ENCODE measurements at places on chromosomes 2 and 18. TPM values are rescaled to one million over a fixed set of nuclear protein-coding genes. Genes with fewer than 3 reads are reported as not detected.
A peak's percentile ranks its signal among the peaks of the same experiment; 100 is the strongest.

SCN9A gene
- total RNA-seq = 9.0 TPM

DNAJC27 gene
- total RNA-seq = 11.0 TPM

PRSS56 gene
- not detected for total RNA-seq

ZNF804A gene
- total RNA-seq = 0.14 TPM

NDUFV2 gene
- total RNA-seq = 163 TPM

ANO7 gene
- total RNA-seq = 106 TPM

POTEF gene
- total RNA-seq = not detected

PAX8 gene
- 6.2 TPM for total RNA-seq

SCN3A gene
- total RNA-seq = 1.1 TPM

TDRD15 gene
- not detected for total RNA-seq

ZAP70 gene
- total RNA-seq = 5.4 TPM

NT5C1B gene
- not detected for total RNA-seq

C2orf81 gene
- total RNA-seq = 0.53 TPM

GRCh38 chr2:95007031-95007609, 18.4 kb upstream of the MAL start:
- DNase-seq = no peak

DNA sequence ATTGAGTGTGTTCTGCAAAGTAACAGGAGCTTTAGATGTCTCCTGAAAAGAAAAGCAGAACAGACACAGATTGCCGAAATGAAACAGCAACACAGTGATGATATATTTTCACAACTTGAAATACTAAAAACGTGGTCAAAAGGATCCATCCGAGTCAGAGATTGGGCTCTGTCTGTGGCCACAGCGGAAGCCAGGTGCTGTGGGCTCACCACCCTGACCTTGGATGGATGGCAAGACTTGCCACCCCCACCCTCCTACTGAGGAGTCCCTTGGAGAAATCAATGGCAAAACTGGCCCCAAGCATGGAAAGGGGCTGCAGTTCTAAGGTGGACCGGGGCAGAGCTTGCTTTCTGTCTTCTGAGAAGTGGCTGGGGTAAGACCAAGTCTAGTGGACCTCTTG, 31.4 kb upstream of the ACKR3 start:
- no peak for DNase-seq

DNA sequence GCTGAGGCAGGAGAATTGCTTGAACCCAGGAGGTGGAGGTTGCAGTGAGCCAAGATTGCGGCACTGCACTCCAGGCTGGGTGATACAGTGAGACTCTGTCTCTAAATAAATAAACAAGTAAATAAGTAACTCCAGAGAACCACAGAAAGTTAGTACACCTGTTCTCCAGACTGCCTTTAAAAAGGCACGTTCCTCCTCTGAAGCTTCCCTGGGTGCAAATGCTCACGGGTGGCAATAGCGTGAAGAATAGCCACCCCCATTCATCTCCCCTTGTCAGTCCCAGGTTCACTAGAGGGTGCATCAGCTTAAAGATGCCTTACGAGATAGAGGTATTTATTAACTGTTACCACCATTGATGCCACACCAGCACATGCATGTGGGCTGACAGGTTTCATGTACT, 64.3 kb upstream of the RTN4 start:
- no peak for DNase-seq

GRCh38 chr2:219803294-219803693, 175.9 kb downstream of the SLC4A3 start:
- no peak for DNase-seq

GRCh38 chr2:135557530-135557929, 26.2 kb downstream of the R3HDM1 start:
- DNase-seq = no peak

DNA sequence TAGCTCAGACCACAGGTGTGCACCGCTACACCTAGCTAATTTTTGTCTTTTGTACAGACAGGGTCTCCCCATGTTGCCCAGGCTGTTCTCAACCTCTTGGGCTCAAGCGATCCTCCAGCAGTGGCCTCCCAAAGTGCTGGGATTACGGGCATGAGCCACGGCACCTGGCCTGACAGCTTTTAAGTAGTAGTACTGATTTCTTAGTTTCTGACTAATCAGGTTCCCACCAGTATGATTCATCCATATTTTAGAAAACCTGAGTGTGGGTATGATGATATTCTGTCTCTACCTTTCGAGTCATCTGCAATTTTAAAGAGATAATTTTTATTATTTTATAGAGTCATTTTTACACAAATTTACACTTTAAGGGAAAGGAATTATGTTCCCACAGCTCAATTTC, 46.4 kb upstream of the GULP1 start:
- DNase-seq = no peak

- DNase-seq = no peak
These were observed 23.6 kb downstream of the ASAP2 start for GRCh38 chr2:9230051-9230802.

DNA sequence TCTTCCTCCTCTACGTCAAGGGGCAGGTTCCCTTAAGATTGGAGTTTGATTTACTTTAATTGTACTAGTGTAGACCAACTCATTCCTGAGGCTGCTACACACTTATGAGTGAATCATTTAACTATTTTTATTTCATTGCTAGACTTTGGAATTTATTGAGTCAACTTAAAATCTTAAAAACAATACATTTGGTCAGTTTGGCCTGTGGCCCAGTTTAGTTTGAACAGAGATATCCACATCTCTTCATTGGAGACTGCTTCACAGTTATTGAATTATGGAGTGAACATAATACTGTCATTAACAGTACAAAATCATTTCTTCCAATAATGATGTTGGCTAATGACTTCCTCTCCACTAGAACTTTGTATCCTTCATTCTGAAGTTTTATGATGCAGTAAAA, 34.5 kb upstream of the STPG4 start:
- DNase-seq = no peak

DNA sequence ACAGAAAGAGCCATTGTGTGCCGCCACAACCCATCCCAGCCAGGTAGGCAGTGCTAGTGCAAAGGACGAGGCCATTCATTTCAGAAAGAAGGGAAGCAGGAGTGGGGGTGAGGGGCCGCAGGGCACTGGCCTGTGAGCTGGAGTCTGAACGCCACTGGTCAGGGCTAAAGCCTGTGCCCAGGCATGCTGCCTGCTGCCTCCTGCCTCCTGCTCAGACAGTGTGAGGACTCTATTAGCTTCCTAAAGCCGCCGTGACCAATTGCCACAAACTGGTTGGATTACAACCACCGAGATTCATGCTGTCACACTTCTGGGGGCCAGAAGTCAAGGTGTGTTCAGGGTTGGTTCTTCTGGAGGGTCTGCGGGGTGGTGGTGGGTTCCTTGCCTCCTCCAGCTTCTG, 21.2 kb downstream of the ACKR3 start:
- no peak for DNase-seq

DNA sequence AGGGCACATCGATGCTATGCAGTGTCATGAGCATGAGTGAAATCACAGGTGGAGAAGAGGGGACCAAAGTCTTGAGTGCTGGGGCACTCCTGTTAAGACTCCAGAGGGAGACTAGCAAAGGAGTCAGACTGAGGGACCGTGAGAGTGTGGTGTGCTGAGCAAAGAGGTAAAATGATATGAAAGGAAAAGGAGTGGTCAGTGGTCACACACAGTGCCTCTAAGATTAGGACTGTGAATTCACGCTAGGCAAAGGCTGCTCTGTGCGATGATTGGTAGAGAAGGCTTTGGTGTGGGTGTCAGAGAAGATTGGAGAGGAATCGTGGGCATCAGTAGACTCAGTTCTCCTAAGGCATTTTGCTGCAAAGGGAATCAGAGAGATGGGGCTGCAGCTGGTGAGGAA, 12.8 kb downstream of the SOCS6 start:
- DNase-seq = no peak

DNA sequence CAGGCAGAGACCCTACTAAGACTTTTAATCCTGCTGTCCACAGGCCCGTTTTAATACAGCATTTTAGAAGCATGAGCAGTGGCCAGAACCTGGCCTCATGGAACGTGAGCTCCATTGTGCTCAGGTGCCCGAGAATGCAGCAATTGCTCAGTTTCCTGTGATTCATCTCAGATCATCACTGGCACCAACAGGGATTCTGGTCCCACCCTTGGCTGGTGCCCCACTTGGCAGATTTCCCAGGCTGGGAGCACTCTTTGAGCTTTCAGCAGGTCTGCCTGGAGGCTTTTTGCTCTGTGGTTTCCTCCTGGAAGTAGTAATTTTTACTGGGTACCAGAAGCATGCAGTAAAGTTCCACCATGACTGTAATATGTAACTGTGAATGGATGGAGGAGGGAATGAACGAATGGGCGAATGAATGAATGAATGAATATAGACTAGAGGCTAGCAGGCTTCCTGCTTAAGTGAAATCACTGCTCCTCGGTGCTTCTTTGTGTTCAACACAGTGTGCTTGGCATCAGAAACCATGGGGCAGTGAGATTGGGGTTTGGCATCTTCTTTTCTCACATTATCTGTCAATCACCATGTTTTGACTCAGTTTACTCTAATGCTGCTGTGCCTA, 312.9 kb downstream of the PRKCE start:
- DNase-seq = peak; percentile 93

GRCh38 chr18:79983253-79983652, 5.1 kb downstream of the TXNL4A start:
- DNase-seq = no peak

DNA sequence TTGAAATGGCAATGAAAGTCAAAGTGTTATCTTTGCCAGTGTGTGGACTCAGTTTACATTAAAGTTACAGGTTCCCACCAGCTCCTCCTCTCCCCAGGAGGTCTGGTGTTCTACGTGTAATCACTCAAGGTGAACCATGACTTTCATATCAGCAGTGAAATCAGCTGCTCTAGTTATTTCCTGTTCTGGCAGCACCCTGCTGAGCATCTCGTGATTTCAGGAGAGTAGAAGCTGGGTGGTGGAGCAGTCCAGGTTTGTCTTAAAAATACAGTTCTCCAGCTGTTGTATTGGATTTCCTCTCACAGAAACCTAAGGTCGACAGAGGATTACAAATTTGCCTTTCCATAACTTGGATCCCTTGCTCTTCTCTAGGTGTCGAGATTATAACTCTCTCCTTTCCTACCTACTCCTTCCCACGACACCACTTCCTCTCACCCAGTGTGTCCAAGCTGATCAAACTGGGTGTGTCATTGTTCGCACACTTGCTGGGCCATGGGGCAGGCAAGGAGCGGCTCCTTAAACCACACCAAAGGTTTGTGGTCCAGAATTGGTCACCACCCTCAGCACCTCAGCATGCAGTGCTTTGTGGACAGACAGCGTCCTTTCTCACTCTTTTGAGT, 13.0 kb upstream of the ARHGAP25 start:
- no peak for DNase-seq

GRCh38 chr2:123495241-123495640, 529.8 kb upstream of the CNTNAP5 start:
- no peak for DNase-seq

DNA sequence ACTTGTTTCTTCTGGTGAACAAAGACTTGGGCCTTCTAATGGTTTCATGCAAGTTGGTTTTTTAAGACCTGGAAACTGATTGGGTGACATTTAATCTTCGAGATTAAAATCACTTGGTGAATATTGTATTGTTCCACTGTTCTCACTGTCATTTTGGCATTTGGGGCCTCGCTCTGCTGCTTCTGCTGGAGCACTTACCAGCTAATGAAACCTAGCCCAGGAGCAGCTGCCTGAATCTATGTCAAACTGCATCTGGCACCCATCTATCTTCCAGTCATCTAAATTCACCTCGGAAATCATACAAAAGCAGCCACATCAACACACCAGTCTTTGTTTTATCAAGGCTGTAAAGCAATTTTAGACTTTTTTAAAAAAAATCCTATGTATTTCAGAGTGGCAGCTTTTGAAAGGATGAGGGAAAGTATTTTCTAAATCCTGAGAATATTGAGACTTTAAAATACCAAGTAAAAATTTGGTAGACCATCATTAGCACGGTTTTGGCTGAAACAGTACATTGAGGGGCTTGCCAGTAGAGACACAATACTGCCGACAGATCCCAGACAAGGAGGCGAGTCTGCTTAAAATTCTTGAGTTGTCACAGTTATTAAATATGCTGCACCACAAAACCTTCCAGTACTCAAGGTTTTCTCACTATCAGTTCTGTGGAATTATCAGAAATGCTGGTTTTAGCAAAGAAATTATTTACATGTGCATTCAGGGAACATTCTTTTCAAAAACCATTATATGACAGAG, 26.1 kb upstream of the SERTAD2 start:
- no peak for DNase-seq

GRCh38 chr2:218238887-218239286, 21.9 kb downstream of the ARPC2 start:
- no peak for DNase-seq
